ENCODE measurements at places on chromosomes 6 and 20.

DNA sequence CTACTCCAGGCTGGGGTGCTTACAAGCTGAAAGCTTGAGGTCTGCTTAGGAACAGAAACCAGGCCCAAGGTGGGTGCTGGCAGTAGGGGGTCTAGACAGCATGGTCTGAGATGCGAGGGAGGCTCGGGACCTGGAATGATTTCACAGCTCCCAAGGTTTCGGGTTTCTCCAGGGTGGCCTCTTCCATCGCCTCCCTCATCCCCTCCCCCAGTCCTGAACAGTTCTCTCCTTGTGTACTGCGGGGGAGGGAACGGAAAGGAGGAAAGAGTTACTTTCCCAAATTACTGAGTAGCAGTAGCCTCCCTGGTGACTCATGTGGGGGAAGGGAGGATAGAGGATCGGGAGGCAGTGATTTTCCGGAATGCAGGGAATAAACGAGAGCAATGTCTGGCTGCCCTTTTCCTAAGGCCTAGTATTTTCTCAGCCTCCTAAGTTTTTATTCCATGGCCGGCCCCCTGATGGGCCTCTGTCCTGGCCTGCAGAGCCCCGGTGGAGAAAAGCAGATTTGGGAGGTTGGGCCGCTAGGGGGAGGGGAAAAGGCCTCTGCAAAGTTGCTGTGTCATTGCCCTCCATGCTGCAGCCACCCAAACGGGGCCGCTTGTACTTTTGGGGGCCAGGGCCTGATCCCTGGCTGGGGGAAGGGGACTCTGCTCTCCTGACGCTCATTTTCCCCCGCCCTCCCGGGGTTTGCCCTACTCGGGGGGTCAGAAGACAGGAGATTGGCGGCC is 1.5 kb downstream of the BRD2 start:
- DNase-seq = peak; percentile 82

GRCh38 chr20:58985656-58986055 is 4.6 kb downstream of the NELFCD start:
- DNase-seq = no peak

GRCh38 chr6:116373940-116374339 is 3.2 kb downstream of the DSE start:
- no peak for DNase-seq

DNA sequence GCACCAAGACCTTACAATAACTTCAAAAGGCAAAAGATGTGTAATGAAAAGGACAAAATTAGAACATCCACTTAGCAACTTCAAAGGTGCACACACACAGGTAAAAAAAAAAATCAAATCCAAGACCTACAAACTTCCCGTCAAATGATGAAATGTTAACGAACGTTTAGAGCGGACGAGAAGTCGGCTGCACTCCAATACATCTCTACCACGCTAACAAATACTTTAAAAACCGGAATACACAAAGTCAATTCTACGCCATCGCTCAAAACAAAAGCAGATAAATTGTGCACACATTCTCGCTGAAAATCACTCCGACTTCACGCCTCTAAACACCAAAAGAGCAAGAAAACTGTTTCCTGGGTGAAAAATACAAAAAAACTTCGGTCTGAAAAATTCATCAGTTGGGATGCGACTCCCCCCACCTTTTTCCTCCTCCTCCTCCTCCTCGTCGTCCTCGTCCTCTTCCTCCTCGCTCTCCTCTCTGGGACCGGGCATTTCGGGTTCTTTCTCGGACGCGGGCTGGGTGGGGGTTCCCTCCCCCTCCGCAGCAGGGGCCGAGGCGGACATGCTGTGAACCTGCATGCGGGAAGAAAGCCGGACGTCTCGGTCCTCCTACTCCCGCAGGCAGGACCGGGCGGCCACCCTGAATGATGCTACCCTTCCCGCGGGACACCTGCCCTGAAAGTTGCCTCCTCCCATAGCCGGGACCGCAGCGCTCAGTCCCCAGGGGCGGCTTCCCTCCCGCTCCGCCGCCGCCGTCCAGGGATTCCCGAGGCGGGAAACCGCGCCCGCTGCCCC is 712 bp downstream of the DEK start:
- DNase-seq = no peak

- no peak for DNase-seq
Observed at GRCh38 chr20:14764511-14765369, 427.3 kb upstream of the FLRT3 start.

- peak; percentile 18 for DNase-seq
Observed at GRCh38 chr20:431012-431904, 23.2 kb downstream of the RBCK1 start.

- DNase-seq = no peak
Observed at GRCh38 chr20:50799176-50799889, 4.5 kb downstream of the BCAS4 start.

- no peak for DNase-seq
Observed at GRCh38 chr6:134626589-134626988, 308.7 kb upstream of the SGK1 start.

GRCh38 chr6:110841266-110841665 is 26.0 kb upstream of the CDK19 start:
- DNase-seq = no peak

GRCh38 chr20:16189371-16189770 is 383.9 kb downstream of the KIF16B start:
- DNase-seq = no peak

GRCh38 chr6:9138936-9139335 is 703.6 kb upstream of the SLC35B3 start:
- DNase-seq = no peak

- peak; percentile 35 for DNase-seq
Observed at GRCh38 chr20:32189691-32190615, 17.6 kb downstream of the PLAGL2 start.

DNA sequence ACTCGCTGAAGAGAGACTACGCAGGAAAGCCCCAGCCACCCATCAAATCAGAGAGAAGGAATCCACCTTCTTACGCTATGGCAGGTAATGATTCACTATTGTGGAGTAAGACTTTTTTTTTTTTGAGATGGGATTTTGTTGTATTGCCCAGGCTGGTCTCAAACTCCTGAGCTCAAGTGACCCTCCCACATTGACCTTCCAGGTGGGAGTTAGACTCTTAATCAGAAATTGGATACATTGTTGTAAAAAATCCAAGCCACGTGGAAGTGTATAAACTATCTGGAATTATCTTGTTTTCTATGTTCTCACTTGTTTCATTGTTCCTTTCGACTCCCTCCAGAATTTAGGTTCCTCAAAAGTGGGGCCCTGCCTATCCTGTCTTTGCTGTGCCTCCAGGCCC is 6.8 kb downstream of the NQO2 start:
- no peak for DNase-seq

- no peak for DNase-seq
Observed at GRCh38 chr6:34131326-34132290, 14.3 kb downstream of the GRM4 start.

GRCh38 chr20:5372371-5372770 is 55.6 kb upstream of the PROKR2 start:
- no peak for DNase-seq

GRCh38 chr20:25224941-25225340 is 22.9 kb upstream of the PYGB start:
- DNase-seq = no peak

DNA sequence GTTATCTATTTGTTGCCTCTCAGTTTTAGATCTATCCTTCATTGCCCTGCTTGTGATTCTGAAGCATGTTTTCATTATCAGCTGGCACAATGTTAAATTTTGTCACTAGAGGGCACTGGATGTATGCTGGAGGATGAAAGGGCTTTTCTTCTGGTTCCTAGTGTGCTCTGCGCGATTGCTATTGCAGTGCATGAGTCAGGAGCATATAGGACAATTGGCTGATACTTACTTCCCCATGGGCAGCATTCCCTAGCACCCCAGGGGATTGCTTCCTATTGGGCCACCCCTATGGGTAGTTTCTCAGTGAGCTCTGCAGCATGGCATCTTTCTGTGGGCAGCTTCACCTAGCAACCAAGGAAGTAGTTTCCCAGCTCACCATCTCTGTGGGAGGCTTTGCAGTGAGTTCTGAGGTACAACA is 280.3 kb upstream of the SYNCRIP start:
- peak; percentile 31 for DNase-seq

- no peak for DNase-seq
Observed at GRCh38 chr6:30763618-30764489, 19.5 kb upstream of the IER3 start.

DNA sequence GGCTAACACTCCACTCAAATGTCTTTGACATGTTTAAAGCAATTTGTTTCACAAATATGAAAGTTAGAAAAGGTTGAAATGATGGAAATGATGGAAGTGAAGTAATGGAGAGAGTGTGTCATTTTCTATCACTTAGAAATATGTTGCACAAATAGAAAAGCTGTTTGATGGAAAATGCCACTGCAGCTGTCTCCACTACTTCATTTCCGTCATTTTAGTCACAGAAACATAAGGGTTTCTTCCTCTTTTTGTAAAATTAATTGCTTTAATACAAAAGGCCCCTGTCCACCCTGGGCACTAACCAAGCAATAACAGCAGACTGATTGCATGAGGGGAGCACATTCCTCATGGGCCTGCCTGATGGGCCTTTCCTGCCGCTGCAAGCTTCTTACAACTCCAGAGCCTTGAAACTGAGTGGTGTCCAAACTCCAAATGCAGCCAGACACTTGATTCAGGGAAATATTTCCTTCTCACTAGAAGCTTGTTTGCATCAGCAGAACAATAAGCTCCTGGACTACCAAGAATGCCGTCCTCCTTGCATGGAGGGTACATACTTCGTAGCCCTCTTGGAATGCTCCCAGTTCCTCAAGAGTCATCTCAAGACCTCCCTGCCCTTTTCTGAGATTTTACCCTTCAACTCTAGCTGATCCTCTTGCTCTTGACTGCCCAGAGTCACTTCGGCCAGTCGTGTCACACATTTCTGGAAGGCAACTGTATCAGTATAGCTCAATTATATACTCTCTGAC is 36.1 kb downstream of the F13A1 start:
- DNase-seq = no peak

DNA sequence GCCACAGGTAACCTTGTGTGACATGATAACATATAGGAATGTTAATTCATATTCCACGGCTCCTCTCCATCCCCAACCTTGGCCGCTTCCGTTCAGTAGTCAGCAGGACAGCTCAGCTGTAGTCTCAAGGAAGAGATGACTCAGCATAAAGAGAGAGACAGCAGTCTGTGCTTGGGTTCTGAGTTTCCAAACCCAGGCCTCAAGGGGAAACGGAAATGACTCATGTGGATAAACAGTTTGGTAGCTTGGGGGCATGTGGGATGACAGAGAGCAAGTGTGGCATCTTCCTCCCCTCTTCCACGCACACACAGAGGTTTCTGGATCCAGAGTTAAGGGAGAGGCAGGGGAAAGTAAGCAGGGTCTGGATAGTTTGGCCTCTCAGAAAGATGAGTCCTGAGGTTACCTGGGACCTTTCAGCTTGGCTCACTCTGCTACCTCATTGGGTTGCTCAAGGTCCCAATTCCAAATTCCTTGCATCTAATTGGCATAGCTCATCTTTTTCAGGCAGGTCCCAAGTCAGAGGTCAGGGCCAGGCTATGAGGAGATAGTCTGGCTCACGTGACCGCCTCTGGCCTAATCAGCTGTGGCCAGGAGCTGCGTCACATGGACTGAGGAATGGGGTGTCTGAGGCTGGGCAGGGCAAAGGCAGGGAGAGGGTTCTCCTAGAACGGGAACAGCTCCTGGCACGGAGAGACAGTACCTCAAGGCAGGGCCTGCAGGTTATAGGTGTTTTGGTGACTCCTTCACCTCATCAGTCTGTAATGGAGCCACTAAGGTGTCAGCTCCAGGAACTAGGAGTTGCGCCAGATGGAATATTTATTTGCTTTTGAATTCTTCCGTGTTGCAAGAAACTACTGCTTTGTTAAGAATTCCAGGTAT is 36.5 kb upstream of the MLN start:
- no peak for DNase-seq

DNA sequence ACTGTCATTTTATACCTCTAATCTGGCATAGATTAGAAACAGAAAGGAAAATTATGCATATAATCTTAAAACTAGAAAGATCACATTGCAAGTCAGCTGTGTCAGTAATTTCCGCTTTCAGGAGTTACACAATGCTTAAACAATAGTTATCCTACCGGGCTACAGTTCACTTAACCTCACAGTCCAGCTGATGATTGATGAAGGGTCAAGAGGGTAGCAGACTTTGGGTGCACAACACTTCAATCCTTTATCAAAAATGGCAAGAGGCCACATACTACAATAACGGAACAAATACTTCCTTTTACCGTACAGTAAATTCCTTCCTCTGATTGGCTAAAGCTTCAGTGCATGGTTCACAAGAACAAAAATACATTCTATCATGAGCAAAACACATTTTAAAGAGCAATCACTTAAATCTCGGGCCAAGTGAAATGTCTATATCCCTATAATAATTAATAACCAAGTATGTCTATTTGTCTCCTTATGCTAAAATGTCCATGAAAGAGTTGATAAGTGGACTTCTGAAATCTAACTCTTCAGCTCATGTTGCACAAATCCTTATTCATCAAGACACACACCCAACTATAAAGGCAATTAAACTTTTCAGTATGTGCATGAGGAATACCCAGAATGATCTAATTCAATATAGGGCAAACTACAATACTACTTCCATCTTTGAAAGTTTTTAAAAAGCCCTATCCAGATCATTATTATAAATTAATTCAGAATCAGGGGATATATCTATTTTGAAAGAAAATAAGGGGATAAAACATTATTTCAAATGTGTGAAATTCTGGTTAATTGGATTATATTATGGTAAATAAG is 76.8 kb downstream of the HIVEP2 start:
- DNase-seq = no peak

GRCh38 chr6:25287941-25288340 is 8.8 kb downstream of the CARMIL1 start:
- no peak for DNase-seq

GRCh38 chr20:4234128-4234527 is 218.8 kb upstream of the RNF24 start:
- no peak for DNase-seq

DNA sequence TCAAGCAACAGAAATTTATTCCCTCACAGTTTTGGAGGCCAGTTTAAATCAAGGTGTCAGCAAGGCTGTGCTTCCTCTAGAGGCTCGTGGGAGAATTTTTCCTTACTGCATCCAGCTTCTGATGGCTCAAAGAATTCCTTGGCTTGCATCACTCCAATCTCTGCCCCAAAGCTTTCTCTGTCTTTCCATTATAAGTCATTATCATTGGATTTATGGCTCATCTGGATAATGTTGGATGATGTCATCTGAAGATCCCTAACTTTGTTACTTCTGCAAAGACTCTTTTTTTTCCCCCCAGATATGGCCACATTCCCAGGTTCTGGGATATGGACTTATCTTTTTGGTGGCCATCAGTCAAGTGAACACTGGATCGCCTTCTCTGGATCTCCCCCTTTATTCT is 146.3 kb upstream of the B3GAT2 start:
- DNase-seq = no peak

- DNase-seq = no peak
Observed at GRCh38 chr6:91082311-91082832, 495.5 kb upstream of the MAP3K7 start.

- no peak for DNase-seq
Observed at GRCh38 chr6:6986344-6986743, 121.4 kb upstream of the RREB1 start.

GRCh38 chr6:87289571-87289970 is 32.8 kb upstream of the SMIM8 start:
- DNase-seq = no peak

GRCh38 chr6:31441365-31442267 is 38.2 kb downstream of the MICA start:
- DNase-seq = peak; percentile 35

- no peak for DNase-seq
Observed at GRCh38 chr6:7108964-7109836, 1.4 kb downstream of the RREB1 start.

All from C1 segment of cervical spinal cord (tissue), 14 donors.